Frontal cortex (tissue), 4 donors: ENCODE measurements at places on chromosomes 5 and 9. TPM values are rescaled to one million over a fixed set of nuclear protein-coding genes. Genes with fewer than 3 reads are reported as not detected.

- no peak for DNase-seq
Measured at GRCh38 chr5:127942246-127943060, 141.1 kb upstream of the SLC12A2 start.

GRCh38 chr5:26622947-26623346 is 415.4 kb downstream of the CDH9 start:
- no peak for DNase-seq

DNA sequence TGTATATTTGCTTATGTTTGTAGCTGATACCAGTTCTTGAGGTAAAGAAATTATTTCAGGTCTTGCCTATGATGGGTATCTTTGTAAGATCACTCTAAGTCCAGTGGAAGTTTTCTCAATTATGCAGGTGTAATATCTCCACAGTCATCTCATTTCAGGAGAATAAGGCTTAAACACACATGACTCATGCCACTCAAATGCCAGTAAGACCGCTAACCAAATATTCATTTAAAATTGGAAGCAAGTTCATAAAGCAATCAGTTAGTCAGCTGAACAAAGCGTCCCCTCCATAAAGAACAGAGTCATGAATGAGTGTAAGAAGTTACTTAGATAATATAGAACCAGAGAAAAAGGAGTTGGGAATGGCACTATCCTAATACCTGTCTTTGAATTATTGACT is 248.7 kb downstream of the LURAP1L start:
- no peak for DNase-seq

- DNase-seq, result no peak
Measured at GRCh38 chr9:21901546-21901945, 92.6 kb downstream of the CDKN2A start.

Gene LRRC14B
- total RNA-seq, result 1.2 TPM

GRCh38 chr5:38968665-38969064 is 105.5 kb downstream of the RICTOR start:
- no peak for DNase-seq

Gene MAP1B
- 490 TPM for total RNA-seq

DNA sequence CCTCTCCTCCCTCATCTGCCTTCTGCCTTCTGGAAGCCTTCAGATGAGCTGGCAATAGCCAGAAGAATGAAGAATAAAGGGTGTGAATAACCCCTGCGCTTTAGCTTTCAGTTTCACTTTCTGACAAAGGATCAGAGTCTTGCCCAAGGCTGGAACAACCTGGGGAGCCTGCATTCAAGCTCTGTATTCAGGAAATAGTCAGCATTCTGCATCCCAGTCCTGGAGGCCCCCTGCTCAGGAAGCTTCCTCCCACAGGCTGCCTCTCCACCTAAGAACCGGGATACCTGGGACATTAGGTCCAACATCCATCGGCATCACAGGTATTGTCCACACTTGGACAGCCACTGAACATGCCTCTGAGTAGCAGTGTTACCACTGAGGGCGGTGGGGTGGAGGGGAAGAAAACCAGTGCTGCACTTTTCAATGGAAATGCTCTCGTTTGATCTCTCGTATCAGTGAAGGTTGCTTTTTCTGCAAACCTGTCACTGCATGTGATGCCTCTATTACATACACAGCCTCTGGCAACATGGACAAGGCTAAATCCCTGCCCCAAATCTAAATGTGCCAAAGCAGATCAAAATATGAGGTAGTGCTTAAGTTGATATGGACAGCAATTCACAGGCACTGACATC is 39.8 kb upstream of the ACO1 start:
- DNase-seq, result no peak

DNA sequence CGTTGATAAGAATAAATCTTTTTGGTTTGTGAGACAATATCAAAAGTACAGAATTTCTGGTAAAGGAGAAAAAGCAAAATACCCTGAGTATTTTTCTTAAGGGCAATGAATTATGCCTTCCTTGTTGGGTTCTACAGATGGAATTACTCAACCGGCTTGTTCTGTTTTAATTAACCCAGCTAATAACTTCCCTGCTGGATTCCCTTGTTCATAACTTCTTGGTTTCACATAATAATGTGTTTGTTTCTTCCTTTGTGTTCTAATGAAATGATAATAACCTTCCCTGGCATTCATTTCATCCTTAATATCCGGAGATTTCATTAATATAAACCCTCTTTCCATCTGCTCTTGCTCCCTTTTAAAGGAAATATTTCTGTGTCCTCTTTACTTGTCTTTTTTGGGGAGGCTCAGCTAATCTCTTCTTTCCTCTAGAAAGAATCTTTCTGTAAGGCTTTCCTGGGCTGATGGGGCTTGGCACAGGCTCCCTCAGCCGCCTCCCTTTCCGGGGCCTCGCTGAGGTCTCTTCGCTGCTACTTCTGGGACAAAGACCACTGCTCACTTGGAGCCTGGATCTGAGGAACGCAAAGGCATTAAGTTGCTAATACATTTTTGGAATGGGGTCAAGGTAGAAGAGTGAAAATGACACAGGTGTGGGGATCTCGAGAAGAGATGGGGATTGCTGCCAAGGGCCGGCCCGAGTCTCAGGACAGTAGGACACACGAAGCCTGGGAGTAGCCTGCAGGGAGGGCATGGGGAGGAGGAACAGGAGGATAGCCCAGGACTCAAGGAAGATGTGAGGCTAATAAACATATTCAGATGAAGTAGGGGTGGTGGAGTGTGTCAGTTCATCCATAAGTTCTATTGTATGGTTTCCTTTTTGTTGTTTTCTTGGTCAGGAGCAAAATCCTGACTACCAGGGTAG is 118.5 kb downstream of the NRG2 start:
- no peak for DNase-seq

Gene GLIPR2
- 8.6 TPM for total RNA-seq

Gene CORO2A
- total RNA-seq, result 4.5 TPM

Gene MEIKIN
- total RNA-seq, result not detected

- DNase-seq, result no peak
Measured at GRCh38 chr9:104988539-104988938, 60.6 kb upstream of the ABCA1 start.

- DNase-seq, result no peak
Measured at GRCh38 chr9:108762348-108763055, 93.3 kb downstream of the ACTL7B start.

GRCh38 chr5:75048457-75048953 is 3.9 kb downstream of the GCNT4 start:
- no peak for DNase-seq

Gene AMBP
- total RNA-seq, result 0.82 TPM

Gene ASTN2
- total RNA-seq, result 23.2 TPM

Gene IL3
- total RNA-seq, result not detected

DNA sequence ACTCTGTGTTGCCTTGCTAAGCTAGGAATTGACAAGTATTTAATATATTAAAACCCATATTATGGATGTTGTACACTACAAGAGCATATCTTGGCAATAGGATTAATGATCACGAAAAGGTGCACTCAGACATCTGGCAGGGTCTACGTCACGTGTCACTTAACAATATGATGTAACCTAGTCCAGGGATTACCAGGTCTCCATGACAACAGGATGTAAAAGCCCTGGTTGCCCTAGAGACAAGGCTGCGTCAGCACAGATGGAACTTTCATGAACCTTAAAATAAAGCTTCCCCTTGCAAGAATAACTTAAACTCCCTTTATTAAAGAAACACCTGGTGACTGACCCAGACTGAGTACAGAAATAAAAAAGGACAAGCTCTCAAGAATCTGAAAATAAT is 717.8 kb downstream of the CDH18 start:
- DNase-seq, result no peak

GRCh38 chr9:112765281-112765680 is 14.7 kb downstream of the SNX30 start:
- DNase-seq, result no peak

Gene EGFL7
- 12.6 TPM for total RNA-seq

DNA sequence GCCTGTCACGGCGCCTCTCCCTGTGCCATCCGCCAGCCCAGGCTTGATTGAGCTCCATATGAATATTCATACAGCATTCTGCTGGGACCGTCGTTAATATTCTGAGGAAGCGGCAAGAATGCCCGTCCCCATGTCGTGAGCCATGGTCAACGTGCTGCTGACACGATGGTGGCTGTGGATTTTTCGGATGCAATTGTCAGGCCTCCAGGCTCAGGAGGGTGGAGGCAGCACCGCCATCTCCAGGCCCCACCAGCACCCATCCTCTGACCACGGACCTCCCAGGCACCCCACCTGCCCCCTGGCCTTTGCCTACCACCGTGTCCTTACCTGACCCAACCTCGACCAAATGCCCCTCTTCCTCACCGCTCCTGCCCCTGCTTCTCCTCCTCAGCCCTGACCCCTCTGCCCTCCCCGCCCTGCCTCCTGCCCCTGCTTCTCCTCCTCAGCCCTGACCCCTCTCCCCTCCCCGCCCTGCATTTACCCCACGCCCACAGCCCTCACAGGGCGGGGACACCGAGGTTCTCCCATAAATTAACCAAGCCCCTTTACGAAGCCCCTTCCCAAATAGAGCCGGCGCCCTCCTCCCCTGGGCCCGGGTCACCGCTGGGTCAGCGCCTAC is 9.9 kb downstream of the TMEM250 start:
- DNase-seq, result no peak

DNA sequence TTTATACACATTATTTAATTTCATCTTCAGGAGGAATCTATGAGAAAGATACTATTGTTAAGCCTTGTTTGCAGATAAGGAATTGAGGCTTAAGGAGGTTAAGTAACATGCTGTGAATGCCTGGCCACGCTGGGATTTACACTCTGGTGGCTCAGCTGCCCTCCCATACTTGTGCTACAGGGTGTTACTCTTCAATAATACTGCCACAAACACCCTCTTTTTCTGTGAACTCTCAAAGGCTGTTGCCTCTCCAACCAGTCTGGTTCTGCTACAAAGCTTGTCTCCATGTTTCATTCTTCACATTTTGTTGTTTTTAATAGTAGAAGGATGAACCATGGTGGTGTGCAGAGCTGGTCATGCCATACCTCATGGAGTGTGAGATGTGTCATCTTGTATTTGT is 76.7 kb upstream of the TNFAIP8 start:
- no peak for DNase-seq

Gene TSLP
- total RNA-seq, result not detected

Gene ARAP3
- total RNA-seq, result 2.4 TPM

GRCh38 chr9:91349115-91349555 is 12.6 kb downstream of the AUH start:
- no peak for DNase-seq
